NCI-H1930 (cell line): ENCODE measurements at places on chromosomes 7 and 10.

- DNase-seq = no peak
Measured at GRCh38 chr10:92593619-92594588, 974 bp downstream of the KIF11 start.

GRCh38 chr7:151795168-151795811, 81.6 kb downstream of the PRKAG2 start:
- no peak for DNase-seq

- DNase-seq = no peak
Measured at GRCh38 chr10:12081470-12081869, 12.7 kb downstream of the DHTKD1 start.

DNA sequence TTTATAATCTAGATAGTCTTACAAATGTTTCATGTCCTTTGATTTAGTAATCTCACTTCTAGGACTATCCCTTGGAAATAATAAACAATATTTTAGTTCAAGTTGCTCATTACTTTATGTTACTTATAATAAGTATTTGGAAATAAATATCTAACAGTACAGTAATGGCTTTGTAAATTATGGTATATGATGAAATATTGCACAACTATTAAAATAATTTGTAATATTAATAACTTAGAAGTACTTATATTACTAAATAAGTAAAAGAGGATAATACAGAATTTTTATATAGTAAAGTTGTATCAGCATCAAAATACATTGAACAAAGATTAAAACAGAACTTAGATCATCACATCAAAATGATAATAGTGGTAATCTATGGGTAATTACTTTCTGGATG, 41.1 kb downstream of the SP4 start:
- DNase-seq = no peak

DNA sequence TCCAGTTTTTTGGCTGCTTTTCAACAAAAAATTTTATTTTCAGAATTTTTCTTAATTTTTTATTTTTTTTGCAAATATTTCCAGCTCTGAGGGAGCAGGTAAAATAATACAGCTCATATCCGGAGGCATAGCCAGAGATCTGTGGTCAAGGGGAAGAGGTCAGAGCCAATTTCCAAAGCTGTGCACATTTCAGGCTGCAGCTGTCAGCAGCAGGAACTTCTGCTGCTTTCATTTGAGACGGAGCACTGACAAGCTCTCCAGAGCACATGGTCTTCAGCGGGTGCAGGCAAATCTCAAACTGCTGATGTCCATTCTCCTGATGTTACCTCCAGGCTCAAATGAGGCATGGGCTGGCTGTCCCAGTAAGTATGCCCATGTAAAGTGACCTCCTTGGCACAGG, 31.1 kb downstream of the SLC26A4 start:
- DNase-seq = no peak

DNA sequence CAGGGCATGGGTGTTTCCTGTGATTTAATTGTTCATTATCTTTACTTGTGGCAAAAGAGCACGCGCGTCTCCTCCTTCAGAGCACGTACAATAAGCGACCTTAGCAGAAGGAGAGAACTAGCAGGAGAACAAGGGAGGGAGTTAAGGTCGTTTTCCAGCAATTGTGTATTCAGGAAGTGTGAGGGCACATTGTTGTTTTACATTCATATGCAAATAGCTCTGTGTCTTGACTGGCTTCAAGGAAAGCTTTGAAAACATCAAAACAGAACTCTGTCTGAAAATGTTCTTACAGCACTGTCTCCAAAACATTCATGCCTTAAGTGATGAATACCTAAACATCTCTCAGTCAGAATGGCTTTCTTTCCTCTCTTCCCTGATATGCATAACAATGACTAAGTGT, 499.1 kb downstream of the ACTR3B start:
- DNase-seq = no peak

DNA sequence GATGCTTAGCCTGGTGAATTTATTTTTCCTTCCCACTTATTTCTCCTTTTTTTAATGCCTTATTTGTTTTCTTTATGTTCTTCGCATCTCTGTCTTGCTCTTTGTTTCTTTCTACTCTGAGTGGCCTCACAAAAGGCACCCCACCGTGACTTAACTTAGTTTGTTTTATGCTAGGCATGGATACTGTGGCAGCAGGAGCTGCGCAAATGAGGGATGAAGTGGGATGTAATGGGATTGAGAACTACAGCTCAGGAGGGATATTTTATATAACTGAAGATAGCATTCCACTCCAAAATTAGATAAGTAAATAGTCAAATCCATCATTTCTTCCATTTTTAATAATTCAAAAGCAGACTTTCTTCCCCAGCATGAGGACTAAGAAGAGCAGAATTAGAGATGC, 1.7 kb upstream of the CACNA2D1 start:
- no peak for DNase-seq

DNA sequence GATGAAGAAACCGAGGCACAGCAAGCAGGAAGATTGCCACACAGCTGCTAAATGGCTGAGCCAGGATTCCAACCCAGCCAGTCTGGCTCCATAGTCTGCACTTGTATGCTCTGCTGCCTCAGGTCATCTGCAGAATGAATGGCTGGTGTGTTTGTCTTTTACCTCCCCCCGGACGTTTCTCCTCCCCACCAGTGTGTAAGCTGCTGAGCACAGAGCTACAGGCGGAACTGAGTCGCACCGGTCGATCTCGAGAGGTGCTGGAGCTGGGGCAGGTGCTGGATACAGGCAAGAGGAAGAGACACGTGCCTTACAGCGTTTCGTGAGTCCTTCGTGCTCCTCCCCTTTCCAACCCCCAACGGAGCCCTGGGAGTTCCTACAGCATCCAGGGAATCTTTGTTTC, 2.6 kb downstream of the CNPY4 start:
- no peak for DNase-seq

DNA sequence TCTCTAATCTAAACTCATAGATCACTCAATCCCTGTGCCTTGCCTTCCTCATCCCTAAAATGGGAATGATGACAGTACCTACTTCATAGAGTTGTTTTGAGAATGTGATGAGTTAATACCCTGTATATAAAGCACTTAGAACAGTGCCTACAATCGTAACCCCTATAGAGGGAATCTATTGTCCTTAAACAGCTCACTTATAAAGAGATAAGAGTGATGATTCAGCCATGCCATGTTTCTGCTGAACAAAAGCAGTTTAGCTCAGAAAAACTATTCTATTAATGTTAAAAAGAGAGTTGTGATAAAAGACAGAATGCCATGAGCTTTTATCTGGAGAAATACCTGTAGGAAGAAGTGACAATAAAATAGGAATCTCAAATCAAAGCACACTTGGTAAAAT, 63.6 kb downstream of the CUBN start:
- no peak for DNase-seq

- no peak for DNase-seq
Measured at GRCh38 chr7:801940-802381, 30.3 kb upstream of the SUN1 start.

DNA sequence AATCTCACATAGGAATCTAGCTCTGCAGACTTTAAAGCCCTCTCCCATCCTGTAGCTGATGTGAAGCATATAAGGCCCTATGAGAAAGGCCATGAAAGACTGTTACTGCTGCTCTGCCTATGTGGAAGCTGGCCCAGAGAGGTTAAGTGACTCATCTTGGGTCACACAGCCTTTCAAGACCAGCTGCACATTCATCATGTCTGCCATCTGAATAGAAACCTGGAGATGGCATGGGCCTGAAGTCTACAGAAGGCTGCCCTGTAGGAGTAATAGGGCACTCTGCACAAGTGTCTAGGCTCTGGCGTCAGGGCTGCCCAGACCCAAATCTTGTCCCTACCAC, 59.4 kb upstream of the COL13A1 start:
- DNase-seq = no peak

GRCh38 chr10:114173603-114173920, 441 bp downstream of the CCDC186 start:
- DNase-seq = no peak

- no peak for DNase-seq
Measured at GRCh38 chr10:103679096-103679790, 176.1 kb downstream of the SH3PXD2A start.

DNA sequence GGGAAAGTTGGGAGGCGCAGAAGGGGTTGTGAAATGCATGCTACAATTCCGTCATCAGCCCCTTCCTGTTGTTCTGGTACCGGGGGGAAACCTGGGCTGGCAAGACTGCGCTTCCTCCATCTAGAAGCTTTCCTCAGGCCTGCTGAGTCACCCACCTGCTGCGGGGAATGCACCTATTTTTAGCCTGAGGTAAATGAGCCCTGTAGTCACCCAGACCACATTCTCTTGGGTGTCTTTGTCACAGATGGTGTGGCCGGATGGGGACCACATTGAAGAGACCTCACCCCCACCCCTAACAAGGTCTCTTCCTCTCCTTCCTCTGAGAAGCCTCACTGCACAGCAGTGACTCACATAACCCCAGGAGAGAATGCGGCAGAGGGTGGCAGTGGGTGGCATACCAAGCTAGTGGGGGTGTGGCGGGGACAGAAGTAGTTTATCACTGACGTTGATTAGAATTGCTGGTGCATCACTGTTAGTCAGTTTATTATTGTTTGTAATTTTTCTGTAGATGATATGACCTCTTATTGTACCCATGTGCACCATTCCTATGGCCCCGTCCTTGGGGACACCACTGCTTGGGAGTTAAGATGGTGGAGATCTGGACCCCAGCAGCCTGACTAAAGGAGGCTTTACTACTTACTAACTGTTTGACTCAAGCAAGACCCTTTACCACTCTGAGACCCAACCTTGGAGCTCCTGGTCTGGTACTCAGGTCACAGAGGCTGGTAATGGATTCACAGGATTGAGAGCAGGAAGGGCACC, 83.0 kb upstream of the DUSP5 start:
- no peak for DNase-seq

- no peak for DNase-seq
Measured at GRCh38 chr10:49569031-49569631, 30.2 kb upstream of the ERCC6 start.

GRCh38 chr7:42238709-42239366, 1.8 kb upstream of the GLI3 start:
- no peak for DNase-seq

DNA sequence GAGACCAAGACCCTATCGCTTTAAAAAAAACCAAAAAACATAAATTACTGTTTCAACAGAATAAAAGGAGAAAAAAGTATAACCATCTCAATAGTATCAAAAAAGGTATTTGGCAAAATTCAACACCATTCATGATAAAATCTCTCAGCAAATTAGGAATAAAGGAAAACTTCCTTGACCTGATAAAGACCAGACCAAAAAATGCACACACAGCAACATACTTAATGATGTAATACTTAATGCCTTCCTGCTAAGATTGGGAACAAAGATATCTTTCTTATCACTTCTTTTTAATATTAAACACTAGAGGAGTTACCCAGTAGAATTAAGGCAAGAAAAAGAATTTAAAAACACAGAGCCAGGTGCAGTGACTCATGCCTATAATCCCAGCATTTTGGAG, 79.3 kb downstream of the CNOT4 start:
- no peak for DNase-seq

DNA sequence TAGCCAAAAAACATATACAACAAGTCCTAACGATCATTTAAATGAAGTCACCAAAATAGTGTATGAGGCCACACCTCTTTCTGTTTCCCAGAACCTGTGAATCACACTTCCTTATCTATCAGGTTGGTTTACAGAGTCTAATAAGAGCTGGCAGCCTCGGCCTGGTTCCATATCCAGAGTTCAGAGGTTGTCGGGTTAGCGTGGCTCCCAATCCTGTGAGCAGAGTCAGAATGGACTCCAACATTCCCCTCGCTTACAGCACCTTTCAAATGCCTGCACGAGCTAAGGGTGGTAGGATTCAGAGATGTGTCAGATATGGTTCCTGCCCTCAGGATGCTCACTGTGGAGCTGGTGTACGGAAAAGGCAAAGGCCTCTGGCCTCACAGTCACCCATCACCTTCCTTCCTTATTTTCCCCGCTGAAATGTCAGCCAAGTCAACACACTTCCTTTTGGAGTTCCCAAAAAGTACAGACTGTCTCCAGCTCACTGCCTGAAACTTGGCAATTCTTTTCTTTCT, 6.0 kb downstream of the IL15RA start:
- no peak for DNase-seq

DNA sequence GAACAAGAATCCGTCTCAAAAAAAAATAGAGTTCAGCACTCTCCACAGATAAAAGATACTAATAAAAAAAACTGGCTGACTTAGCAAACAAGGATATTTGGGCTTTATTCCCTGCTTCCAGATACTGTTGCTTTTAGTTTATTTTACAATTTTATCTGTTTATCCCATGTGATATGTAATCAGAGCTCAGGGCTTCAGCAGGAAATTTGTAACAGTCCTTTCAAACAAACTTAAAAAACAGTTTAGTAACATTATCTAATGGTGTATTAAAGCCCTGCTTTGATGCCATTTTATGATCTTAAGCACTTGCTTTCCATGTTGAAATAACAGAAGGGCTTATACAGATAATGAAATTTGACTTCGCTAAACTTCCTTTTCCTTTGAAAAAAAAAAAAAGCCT, 28.1 kb downstream of the DCLRE1A start:
- DNase-seq = no peak

DNA sequence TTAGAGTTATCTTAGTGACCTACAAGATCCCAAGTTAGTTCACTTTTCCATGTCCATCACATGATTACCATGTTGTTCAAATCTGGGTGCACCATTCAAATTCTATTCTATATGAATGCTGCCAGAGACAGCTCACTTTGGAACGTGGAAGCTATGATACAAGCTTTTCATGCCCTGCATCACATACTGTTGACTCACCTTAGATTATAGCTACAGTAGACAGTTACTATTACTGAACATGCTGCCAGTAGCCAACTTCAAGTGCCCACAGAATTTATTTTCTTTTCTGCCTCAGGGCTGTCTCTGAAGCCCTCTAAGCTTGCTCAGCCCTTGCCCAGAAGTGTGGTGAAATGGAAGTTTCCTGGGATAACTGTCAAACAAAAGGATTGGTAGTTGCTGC, 231.1 kb downstream of the GPR158 start:
- DNase-seq = no peak

DNA sequence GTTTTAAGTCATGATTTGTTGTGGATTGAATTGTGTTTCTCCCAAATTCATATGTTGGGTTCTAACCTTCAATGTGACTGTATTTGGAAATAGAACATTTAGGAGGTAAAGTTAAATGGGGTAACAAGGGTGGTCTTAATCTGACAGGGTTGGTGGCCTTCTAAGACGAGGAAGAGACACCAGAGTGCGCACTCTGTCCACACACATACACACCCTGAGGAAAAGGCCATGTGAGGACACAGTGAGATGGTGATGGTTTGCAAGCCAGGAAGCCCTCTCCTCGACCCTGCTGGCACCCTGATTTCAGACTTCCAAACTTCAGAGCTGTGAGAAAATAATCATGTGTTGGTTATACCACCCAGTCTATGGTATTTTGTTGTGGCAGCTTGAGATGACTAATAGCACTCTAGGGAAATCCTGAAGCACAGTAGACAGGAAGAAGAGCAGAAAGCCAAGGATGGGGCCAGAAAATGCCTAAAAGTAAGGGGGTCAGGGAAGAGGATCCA, 28.0 kb upstream of the SEM1 start:
- DNase-seq = no peak

GRCh38 chr7:19203686-19204085, 58.5 kb upstream of the FERD3L start:
- DNase-seq = no peak

GRCh38 chr10:14282276-14282675, 48.4 kb downstream of the FRMD4A start:
- no peak for DNase-seq

GRCh38 chr7:5214641-5215040, 24.6 kb downstream of the WIPI2 start:
- no peak for DNase-seq

- DNase-seq = no peak
Measured at GRCh38 chr7:127897704-127898454, 133.4 kb downstream of the LRRC4 start.

- no peak for DNase-seq
Measured at GRCh38 chr7:92837000-92837749, 802 bp upstream of the CDK6 start.
